ENCODE measurements at places on chromosomes 3 and 15. TPM values are rescaled to one million over a fixed set of nuclear protein-coding genes. Genes with fewer than 3 reads are reported as not detected.

- no peak for DNase-seq
- H3K36me3 ChIP-seq: peaks cover 54% of the 10 kb centered on the region
- no peaks in the 10 kb centered on the region for H3K4me1 ChIP-seq
- no peak overlapping the region for H3K27ac ChIP-seq
- no peaks in the 10 kb centered on the region for H3K27me3 ChIP-seq
These were observed 188.5 kb downstream of the GHSR start for GRCh38 chr3:172259726-172260248.

Gene CCR8
- not detected for total RNA-seq

Gene FOXB1
- total RNA-seq: 0.13 TPM

- no peak overlapping the region for H3K4me3 ChIP-seq
- DNase-seq: no peak
- peaks cover 3% of the 10 kb centered on the region for H3K4me1 ChIP-seq
- H3K27ac ChIP-seq: no peak overlapping the region
These were observed 81.7 kb downstream of the MSL2 start for GRCh38 chr3:136114421-136114820.

Gene SLC9C1
- total RNA-seq: not detected

Gene ARPP21
- not detected for total RNA-seq

GRCh38 chr3:99646107-99646435 lies 7.7 kb downstream of the COL8A1 start:
- no peaks in the 10 kb centered on the region for H3K4me1 ChIP-seq
- H3K4me3 ChIP-seq: no peak overlapping the region
- H3K27me3 ChIP-seq: peaks cover 15% of the 10 kb centered on the region
- H3K27ac ChIP-seq: no peak overlapping the region
- H3K36me3 ChIP-seq: no peaks in the 10 kb centered on the region
- DNase-seq: no peak

Gene SCN11A
- 0.39 TPM for total RNA-seq

DNA sequence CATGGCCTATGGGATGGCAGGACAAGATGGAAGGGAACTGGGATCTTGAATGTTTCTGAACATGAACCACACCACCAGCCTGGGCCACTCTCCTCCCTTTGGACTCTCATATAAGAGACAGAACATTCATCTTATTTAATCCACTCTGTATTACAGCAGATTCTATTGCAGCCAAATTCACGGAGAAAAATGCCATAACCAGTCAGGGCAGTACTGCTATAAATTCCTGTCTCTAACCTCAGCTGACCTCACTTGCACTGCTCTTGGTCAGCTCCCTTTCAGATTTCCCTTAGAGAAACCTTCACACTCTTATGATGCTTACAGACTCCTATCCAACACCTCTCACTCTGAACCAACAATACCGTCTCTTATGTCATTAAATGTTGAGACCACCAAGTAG lies 101.4 kb downstream of the RYK start:
- DNase-seq: no peak
- H3K4me3 ChIP-seq: no peak overlapping the region
- no peak overlapping the region for H3K27ac ChIP-seq
- H3K36me3 ChIP-seq: no peaks in the 10 kb centered on the region
- H3K27me3 ChIP-seq: no peaks in the 10 kb centered on the region
